ENCODE measurements at places on chromosomes 5 and 9.

DNA sequence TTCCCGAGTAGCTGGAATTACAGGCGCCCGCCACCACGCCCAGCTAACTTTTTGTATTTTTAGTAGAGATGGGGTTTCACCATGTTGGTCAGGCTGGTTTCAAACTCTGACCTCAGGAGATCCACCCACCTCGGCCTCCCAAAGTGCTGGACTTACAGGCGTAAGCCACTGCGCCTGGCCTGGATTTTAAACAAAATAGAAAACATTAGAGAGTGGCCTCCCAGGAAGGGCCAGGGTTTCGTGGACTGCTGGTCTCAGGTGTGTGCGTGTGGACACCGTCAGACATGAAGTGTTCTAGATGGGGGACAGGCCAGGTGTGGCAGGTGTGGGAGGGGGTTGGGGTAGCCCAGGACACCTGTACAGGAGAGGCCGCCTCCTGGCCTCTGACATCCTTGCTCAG is 7.0 kb upstream of the GBGT1 start:
- DNase-seq, result no peak

GRCh38 chr5:150517272-150518152 is 9.6 kb downstream of the NDST1 start:
- DNase-seq, result peak; percentile 95

DNA sequence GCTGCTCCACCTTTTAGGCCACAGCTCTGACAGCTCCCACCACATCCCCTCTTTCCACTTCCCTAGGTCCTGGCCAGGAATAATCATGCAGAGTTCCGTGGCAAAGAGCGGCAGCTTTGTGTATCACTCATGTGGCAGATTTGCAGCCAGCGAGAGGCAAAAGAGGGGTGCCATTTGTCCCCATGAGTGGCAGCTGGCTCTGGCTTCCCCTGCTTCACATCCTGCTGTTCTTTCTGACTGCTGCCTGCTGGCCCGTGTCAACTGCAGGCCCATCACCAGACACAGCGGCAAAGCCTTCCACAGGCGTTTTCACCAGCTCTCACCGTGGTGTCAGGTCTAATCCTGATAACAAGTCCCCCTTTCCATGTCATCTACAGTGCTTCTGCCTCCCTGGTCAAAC is 430.6 kb upstream of the DAP start:
- DNase-seq, result no peak

- DNase-seq, result no peak
Observed at GRCh38 chr5:32713770-32714381, 2.8 kb downstream of the NPR3 start.

GRCh38 chr5:43154469-43154868 is 33.8 kb downstream of the ZNF131 start:
- no peak for DNase-seq

GRCh38 chr5:38404667-38405276 is 146.4 kb downstream of the EGFLAM start:
- no peak for DNase-seq

- DNase-seq, result peak; percentile 72
Observed at GRCh38 chr5:96660971-96661854, 963 bp upstream of the CAST start.

DNA sequence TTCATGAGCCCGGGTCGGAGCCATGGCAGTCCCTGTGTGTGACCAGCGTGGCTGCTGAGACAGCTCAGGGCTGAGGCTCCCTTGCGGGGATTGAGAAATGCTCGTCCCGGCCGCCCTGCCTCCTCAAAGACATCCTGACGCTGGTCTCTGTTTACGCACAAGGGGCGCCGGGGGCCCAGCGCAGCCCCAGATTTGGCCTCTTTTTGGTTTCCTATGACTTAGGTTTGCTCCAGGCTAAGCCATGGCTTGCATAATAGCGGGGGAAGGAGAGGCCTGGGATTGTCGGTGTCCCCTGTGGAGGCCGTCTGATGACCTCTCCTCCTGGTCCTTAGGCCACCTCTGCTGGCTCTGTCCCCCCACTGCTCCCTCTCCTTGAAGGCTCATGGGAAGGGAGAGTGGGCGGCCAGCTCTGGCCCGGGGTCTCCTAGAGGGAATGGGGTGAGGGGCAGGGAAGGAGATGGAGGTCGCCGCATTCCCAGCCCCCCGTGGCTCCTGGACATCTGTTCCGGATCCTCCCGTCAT is 3.5 kb downstream of the LAMC3 start:
- DNase-seq, result peak; percentile 82

- DNase-seq, result no peak
Observed at GRCh38 chr5:150945947-150946346, 41.2 kb upstream of the ZNF300 start.

DNA sequence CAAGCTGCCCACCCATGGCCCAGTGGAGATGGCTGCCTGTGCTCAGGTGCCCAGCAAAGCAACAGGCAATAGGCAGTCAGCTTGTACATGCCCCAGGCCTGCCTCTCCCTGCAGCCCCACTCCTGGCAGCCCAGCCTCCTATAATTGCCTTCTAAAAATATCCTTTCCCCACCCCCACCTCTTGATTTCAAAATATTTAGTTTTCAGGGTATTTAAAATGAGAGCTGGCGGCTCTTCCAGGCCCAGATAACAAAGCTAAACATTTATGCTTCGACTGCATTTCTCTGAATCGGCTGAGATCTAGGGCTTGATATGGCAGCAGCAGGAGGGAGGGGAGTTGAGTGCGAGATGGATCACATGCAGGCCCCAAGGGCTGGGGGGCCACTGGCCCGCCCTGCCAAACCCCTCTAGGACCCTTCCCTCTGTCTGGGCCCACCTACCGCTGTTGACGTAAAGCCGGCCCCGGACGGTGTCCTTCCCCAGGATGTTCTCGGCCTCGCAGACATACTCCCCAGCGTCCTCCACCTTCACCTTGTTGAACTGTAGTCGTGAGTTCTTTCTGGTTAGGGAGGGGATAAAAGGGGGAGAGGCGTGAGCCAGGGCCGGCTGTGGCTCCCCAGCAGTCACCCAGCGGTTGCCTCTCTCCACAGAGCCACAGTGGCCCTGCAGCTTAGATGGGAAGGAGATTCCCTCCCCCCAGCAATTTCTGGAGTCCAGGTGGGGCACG is 85.0 kb downstream of the PSD2 start:
- DNase-seq, result peak; percentile 52

DNA sequence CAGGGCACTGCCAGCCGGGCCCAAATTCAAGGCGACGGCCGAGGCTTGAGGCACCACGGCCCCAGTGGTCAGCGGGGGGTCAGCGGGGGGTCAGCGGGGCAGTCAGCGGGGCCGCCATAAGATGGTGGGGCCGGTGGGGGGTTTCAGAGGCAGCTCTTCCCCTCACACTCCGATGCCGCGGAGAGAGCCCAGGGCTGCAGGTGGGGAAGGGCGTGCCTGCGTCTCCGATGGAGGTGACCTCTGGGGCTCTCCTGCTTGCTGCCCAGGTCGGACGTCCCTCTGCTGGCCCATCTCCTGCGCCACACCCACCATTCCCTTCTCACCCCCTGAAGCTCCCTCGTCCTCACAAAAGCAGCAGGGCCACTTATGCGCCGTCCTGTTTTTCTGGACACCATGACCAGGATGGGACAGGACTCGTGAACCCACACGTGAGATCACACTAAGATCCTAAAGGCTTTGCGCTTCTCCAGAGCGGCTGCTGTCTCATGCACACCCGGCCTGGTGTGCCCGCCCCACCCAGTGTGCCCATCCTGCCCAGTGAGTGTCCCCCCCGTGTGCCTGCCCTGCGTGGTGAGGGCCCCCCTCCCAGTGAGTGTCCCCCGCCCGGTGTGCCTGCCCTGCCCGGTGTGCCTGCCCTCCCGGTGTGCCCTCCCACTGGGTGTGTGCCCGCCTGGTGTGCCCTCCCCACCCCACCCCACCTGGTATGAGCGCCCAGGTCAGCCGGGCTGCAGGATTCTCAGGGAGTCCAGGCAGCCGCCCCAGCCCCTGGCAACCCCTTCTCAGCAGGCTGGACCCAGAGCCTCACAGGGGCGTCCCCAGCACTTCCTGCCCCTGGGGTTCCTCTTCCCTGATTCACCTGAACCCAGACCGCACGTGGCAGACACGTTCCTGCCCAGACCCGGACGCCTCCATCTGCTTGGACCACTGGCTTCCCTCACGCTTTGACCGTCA is 48.7 kb upstream of the NKD2 start:
- DNase-seq, result no peak

- no peak for DNase-seq
Observed at GRCh38 chr5:93580063-93580926, 724 bp downstream of the NR2F1-AS1 start.

DNA sequence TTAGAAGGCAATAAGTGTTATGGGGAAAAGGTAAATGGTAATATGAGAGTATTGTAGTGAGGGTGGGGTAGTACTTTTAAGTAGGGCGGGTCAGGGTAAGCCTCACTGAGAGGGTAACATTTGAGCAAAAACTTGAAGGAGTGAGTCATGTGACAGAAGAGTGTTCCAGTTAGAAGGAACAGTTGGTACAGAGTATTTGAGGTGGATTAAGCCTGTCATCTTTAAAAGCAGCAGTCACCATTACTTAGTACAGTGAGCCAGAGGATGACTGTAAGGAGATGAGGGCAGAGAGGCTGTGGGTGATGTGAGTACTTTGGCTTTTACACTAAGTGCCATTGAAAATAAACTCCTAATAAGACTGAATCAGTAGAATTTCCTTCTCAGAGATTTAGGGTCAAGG is 54.8 kb downstream of the UBAP1 start:
- no peak for DNase-seq

- peak; percentile 49 for DNase-seq
Observed at GRCh38 chr9:86413971-86414880, 60.0 kb upstream of the TUT7 start.

GRCh38 chr5:175285261-175285660 is 158.7 kb downstream of the DRD1 start:
- DNase-seq, result no peak

DNA sequence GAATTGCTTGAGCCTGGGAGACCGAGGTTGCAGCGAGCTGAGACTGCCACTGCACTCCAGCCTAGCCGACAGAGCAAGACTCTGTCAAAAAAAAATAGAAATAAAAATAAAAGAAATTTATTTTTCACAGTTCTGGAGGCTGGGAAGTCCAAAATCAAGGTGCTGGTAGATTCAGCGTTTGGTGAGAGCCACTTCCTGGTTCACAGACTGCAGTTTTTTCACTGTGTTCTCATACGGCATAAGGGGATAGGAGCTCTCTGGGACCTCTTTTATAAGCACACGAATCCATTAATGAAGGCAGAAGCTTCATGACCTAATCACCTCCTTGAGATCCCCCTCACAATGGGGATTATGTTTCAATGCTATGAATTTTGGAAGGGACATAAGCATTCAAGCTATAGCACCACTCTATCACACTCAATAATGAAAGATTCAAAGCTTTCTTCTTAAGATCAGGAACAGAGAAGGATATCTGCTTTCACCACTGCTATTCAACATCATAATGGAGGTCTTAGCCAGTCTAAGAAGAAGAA is 5.3 kb downstream of the PJA2 start:
- DNase-seq, result no peak

- DNase-seq, result no peak
Observed at GRCh38 chr9:129136446-129137035, 25.3 kb downstream of the PTPA start.

- no peak for DNase-seq
Observed at GRCh38 chr5:16568875-16569580, 47.8 kb downstream of the RETREG1 start.

- DNase-seq, result no peak
Observed at GRCh38 chr5:86532429-86532828, 85.3 kb upstream of the COX7C start.

- no peak for DNase-seq
Observed at GRCh38 chr9:128611600-128612394, 44.9 kb downstream of the DYNC2I2 start.

- DNase-seq, result no peak
Observed at GRCh38 chr5:1867815-1868143, 14.9 kb downstream of the IRX4 start.

- no peak for DNase-seq
Observed at GRCh38 chr5:107301999-107302398, 368.7 kb downstream of the EFNA5 start.

DNA sequence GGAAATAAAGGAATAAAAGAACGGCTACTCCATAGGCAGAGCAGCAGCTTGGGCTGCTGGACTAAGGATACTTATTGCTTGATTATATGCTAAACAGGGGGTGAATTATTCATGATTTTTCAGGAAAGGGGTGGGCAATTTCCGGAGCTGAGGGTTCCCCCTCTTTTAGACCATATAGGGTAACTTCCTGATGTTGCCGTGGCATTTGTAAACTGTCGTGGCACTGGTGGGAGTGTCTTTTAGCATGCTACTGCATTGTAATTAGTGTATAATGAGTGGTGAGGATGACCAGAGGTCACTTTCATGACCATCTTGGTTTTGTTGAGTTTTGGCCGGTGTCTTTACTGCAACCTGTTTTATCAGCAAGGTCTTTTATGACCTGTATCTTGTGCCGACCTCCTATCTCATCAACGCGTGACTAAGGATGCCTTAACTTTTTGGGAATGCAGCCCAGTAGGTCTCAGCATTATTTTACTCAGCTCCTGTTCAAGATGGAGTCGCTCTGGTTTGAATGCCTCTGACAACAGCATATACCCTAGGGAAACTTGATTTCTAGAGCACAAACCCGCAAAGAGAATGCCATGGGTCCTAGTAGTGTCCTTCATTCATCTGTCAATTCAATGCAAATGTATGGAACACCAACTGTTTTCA is 47.8 kb upstream of the PWWP2A start:
- no peak for DNase-seq

DNA sequence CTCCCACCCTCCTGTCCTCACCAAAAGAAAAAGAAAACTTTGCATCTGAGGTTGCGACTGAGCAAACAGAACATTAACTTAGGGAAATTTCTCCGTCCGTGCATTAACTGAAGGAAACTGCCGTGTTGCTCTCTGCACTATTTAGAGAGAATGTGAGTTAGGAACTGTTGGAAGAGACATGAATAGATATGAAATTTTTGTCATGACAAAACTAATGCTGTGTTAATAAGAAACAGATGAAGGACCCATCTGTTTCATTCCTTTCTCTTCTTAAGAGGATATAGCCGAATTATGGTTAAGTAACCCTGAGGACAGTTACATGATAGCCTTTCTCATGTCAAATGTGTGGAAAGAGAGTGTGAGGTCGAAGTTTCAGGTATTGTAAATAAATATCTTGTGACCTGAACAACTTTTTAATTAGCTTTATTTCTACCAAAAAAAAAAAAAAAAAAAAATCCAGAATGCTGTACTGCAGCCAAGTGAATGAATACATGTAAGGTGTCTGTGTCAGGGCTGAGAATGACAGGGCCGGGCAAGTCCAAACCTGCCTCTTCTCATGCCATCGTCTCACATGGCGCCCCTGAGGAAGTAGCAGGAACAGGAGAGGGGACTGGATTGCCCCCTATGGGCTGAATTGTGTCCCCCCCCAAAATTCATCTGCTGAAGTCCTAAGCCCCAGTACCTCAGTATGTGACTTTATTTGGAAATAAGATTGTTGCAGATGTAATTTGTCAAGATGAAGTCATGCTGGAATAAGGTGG is 35.6 kb upstream of the ANKRD33B start:
- peak; percentile 60 for DNase-seq

- no peak for DNase-seq
Observed at GRCh38 chr5:145408048-145408341, 427.1 kb downstream of the PRELID2 start.

- no peak for DNase-seq
Observed at GRCh38 chr5:119366540-119366881, 10.7 kb downstream of the TNFAIP8 start.

GRCh38 chr9:19387317-19387716 is 7.3 kb upstream of the RPS6 start:
- DNase-seq, result peak; percentile 45
